ENCODE measurements at places on chromosomes 2 and 18.

- no peak for DNase-seq
Observed at GRCh38 chr18:9839853-9840252, 45.9 kb upstream of the TXNDC2 start.

GRCh38 chr18:61595615-61596251, 262.5 kb downstream of the CDH20 start:
- DNase-seq, result no peak

DNA sequence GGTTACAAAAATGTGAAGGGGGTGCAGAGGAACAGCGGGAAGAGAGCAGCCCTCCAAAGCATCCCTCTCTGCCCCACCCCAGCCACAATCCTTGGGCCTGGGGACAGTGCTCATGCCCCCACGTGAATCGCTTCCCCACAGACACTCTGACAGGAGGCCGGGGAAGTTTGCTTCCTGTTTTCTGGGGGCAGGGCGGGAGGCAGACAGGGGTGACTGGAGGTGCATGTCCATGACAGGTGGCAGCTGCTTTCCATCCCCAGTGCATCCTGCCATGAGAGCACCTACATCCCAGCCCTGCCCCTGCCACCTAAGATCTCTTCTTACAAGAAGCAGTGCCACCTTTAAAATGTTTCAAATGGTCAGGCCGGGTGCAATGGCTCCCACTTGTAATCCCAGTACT, 47.2 kb upstream of the UBE2F start:
- no peak for DNase-seq

DNA sequence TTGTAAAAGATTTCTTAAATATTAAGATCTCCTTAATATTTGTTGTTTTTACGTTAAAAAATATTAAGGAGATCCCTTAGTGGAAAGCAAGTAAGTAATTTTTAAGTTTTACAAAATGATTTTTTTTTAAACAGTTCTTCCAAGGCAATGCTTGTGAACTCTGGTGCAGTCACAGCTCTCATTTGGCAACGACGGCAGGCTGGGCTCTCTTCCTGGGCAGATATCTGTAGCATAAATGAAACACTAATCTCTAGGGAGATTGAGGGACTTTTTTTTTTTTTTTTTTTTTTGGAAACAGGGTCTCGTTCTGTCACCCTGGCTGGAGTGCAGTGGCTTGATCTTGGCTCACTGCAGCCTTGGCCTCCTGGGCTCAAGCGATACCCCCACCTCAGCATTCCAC, 38.5 kb downstream of the GORASP2 start:
- no peak for DNase-seq

GRCh38 chr2:72983500-72984161, 66.3 kb downstream of the EMX1 start:
- DNase-seq, result peak; percentile 55

GRCh38 chr2:172172513-172173173, 69.9 kb upstream of the DLX2 start:
- no peak for DNase-seq

DNA sequence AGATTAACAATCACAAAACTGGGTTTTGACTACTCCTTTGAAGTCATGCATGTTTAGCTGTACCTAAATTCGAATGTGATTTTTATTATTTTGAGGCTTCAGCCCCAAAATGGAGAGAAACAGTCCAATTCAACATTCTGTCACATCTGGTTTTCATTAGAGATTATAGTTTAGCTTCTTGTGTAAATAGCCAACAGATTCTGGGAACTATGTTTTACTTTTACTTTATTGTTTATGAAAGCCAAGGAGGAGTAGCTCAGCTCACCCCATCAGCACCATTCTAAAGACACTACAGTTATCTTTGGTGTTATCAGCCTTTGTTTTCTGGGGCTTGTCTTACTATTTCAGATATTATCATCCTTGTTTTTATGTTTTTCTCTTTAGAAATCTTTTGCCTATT, 465.0 kb upstream of the CWC22 start:
- no peak for DNase-seq

GRCh38 chr2:199973703-199974102, 18.3 kb downstream of the MAIP1 start:
- DNase-seq, result peak; percentile 29

DNA sequence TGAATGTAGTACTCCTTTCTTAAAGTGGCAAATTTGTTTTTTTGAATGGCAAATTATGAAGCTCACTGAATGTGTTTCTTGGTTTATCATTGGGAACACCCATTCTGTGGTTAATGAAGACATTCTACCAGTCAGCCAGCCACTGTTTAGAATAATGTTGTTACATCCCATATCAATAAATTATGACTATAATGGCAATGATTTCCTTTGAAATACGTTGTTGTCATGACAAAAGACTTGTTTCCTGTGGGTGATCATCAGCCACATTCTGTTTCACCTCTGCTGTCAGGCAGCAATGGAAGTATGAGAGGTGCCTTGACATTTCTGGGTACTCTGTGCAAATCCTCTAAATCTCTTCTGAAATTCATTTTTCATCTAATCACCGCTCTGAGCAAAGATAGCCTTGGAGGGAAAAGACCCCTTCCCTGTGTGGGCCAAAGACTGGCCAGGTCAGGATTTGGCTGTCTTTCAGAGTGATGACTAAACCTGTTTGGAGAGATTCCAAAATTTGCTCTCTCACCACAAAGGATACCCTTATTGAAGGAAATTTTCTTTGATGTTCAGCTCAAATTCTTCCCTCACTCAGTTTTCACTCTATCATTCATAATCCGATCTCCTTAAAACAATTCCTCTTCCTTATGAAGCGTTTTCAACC, 869.2 kb downstream of the BCL11A start:
- DNase-seq, result no peak

DNA sequence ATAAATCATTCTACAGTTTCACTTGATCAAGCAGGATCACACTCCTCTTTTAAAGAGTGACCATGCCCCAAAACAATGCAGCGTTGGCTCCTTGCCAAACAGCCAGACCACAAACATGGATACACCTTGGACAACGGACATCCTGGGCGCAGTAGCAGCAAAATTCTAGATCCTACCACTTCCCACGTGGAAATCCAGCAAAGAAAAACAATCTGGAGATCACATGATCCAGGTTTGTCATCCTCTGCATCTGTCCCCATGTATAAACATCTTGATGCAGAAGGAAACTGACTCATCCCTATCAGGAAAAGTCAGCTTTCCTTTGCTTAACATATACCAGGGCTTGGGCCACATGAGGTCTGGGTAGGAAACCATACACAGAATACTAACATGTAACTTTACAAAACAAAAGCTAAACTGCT, 53.1 kb downstream of the ZNF521 start:
- DNase-seq, result no peak

DNA sequence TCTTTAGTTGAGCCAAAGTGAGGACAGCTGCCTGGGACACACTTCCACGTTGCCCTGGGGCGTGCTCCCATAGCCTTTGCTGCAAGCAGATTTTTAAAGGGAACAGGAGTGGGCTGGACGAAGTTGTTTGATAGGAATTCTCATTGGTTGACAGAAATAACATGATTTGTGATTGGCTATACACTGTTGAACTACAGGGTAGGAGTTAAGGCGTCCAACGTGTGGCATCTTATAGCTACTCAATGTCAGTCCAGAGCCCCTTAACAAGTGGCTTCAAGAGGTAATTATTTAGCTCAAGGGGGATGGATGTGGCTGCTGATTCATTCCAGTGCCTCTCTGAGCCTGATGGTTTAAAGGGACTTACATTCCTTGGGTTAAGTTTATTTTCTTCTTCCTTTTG, 65.5 kb downstream of the ACAA2 start:
- no peak for DNase-seq

DNA sequence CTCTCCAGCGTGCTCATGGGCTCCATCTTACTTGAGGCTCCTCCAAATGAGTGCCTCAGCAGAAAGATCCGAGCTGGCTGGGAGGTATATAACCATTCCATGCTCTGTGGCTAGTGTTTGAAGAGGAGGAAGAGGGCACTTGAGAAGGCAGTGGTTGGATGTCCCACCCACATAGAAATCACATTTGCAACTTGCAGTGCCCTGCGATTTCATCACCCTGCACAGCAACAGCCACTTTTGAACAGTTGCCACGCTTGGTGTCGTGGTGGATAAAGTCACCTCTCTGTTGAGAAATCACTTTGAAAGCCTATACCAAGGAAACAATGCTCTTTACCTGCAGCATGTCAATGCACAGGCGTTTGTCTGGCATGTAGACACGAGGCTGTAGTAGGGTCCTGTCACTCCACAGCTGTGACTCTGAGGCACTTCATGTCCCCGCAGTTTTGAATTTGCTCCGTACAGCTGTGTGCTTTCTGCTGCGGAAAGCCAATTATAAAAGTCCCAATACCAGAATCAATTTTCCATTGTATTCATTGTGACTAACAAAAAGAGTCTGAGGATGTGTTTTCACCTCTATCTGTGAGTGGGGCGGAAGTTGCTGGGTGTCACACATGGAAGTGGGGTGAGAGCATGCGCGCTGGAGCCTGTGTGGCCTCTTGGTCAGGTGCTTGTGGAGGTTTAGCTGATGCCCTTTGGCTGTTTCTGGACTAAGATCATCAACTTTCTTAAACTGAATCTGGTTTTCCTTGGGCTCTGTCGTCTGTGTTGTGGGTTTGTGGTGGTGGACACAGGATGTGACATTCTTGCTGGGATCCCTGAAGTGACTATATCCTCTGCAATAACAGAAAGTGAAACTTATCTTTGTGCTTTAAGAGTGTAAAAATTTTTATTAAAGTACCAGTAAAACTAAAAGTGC, 2.8 kb downstream of the CNDP2 start:
- no peak for DNase-seq

- DNase-seq, result peak; percentile 28
Observed at GRCh38 chr2:178194600-178195389, 483 bp downstream of the OSBPL6 start.

GRCh38 chr2:99729104-99730025, 239.5 kb upstream of the REV1 start:
- no peak for DNase-seq

Data from SHP77 treated with DMSO at 0.1 percent for 48 hours (cell line).